ENCODE measurements at places on chromosomes 2 and 18.

DNA sequence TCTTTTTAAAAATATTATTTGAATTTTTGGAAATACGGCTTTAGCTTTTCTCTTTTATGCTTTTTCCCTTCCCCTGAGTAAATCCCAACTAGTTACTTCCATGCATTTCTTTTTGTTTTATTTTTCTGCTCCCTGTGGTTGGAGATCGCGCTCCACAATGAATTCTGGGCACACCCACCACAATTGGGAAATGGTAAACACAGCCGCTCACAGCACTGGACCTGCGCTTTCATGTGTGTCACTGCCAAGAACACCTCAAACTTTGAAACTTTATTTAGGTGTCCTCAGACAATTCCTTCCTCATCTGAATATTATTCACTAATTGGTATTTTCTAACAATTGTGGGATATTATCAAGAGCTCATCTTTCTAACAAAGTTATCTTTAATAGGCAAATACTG, 82.8 kb upstream of the TMEM18 start:
- no peak for DNase-seq

DNA sequence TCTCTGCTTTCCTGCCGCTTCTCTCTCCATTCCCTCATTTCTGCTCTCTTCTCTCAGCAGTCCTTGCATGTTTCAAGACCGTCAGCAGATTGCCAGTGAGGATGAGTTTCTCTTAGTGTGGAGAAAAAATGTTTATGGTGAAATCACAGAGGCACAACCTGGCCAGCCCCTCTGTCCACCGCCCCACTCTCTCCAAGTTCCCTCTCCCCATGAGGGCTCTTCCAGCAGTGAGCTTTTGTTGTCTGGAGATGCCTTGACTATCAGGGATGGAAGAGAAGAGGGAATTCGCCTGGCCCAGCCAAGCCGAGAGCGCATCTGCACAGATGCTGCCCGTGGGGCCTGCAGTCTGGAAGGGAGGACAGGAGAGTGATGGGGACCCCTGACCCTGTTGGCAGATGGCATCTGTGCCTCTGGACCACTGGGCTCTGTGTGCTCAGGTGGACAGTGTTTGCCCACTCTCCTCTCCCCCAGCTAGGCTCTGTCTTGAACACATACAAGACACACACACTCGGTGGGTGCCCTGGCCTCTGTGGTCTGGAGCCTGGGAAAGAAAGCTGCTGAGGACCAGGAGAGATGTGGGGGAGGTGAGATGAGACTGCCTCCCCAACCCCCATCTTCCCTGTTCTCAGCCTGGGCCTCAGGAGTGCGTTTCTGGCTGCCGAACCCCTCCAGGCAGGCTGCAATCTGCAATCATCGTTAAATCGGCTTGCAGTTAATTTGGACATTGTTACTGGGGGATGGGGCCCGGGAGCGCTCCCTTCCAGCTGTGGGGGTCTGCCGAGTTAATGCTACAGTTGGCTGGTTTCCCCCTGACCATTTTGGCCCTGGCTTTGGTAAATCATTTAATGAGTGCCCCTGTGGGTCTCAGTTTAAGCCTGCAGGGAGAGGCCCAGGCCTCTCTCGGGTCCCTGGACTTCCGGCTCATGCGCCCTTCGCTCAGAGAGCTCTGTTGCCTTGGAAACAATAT, 4.5 kb downstream of the ITM2C start:
- DNase-seq = no peak

DNA sequence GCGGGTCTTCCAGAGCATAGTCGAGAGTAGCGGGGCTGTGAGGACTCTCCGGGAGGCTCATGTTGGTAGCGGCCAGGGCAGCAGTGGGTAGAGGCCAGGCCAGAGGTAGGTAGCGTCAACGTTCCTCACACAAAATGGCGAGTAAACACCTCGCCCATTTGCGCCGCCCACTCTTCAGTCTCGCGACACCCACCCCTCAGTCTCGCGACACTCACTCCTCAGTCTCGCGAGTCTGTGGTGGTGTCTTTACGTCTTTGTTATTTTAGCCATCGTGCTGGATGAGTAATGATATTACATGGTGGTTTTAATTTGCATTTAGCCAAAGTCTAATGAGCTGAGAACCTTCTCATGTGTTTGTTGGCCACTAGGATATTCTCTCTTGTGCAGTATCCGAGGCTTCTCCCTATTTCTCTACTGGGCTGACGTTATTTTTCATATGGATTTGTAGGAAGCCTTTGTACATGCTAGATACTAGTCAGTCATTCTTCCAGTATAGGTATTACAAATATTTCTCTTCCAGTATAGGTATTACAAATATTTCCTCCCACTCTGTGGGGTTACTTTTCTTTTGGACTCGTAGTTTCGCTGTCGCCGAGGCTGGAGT, at the start of gene TSPYL6:
TSPYL6 (minus strand) TSS at position 139 of the 604 bp plus-strand sequence; CDS start at position 61, 78 bp downstream.
- no peak for DNase-seq

GRCh38 chr2:120740765-120741524, 5.3 kb downstream of the GLI2 start:
- DNase-seq = no peak

DNA sequence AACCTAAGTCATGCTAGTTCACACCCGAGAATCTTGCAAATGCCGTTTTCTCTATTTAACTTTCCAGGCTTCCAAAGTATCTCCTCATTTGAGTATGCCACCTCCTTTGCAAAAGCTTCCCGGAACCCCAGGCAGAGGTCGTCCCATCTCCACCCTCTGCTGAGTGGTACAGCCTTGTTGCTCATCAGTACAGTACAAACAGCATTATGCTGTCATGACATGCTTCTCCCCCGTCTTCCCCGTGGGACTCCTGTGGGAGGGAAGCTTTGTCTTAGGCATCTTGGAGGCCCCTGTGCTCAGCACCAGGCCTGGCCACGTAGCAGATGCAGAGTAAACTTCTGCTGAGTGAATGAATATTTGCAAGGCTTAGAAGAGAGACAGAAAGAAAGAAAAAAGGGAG, 102.7 kb downstream of the CDCA7 start:
- DNase-seq = no peak

DNA sequence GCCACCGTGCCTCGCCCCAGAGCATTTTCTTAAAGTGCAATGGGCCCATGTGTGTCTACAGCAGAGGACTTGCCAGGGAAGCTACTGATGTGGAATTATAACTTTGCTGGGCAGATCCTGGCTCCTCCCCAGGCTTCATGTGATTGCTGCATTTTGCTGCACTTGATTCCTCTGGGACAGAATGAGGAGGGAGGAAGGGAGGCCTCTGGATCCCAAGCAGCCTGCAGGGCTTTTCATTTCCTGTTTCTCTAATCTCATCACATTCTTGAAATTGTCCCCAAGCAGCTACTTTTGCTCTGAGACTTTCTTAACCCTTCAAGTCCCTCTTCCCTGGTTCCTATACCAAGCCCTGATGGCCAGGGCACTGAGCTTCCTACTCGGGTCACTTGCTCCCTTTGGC, 134.4 kb upstream of the SEC11C start:
- DNase-seq = no peak

- DNase-seq = no peak
Observed at GRCh38 chr2:156319811-156320485, 12.6 kb downstream of the NR4A2 start.

GRCh38 chr2:25972049-25972823, 10.1 kb downstream of the KIF3C start:
- DNase-seq = no peak

DNA sequence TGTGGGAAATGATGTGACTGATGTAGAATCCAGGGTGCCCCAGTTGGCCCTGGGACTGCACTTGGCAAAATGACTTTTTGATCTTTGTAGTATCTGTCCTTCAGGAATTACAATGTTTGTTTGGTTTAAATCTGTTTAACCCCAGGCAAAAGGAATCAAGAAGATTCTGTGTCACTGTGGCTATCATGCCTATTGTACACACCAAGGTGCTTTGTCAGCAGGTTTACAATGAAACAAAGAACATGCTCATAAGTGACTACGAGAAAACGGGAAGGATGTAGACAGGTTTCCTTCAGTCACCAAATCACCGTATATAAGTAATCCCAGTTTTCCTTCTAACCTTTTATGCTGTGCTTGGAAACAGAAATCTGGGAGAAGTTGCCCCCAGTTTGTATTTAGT, 109.5 kb downstream of the RTN4 start:
- no peak for DNase-seq

- DNase-seq = no peak
Observed at GRCh38 chr2:120869036-120869729, 133.5 kb downstream of the GLI2 start.
